HT-29 (cell line): ENCODE measurements at places on chromosomes 3 and 15. TPM values are rescaled to one million over a fixed set of nuclear protein-coding genes. Genes with fewer than 3 reads are reported as not detected.

Gene BUB1B
- total RNA-seq = 39.8 and 40.1 TPM in 2 replicates

DNA sequence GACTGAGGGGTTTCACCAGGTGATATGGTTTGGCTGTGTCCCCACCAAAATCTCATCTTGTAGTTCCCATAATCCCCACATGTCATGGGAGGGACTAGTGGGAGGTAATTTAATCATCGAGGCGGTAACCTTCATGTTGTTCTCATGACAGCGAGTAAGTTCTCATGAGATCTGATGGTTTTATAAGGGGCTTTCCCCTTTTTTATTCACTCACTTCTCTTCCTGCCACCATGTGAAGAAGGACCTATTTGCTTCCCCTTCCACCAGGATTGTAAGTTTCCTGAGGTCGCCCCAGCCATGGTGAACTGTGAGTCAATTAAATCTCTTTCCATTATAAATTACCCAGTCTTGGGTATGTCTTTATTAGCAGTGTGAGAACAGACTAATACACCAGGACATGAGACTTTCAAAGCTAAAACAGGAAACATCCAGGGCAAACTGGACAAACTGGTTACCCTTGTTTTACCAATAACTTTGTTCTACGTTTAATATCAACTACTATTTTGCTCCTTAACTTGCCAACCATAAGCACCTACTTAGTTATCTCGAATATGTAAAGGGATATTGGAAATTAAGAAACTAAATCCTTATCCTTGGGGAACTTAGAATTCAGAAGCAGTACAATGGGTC is 98.2 kb downstream of the MYH15 start:
- peak; percentile 97 for DNase-seq

DNA sequence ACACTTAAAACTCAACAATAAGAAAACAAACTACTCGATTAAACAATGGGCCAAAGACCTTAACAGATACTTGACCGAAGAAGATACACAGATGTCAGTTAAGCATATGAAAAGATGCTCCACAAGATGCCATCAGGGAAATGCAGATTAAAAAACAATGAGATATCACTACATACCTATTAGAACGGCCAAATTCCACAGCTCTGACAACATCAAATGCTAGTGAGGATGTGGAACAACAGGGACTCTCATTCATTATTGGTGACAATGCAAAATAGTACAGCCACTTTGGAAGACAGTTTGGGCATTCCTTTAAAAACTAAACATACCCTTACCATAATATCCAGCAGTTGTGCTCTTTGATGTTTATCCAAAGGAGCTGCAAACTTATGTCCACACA is 59.1 kb upstream of the UBE3A start:
- no peak for DNase-seq

GRCh38 chr3:194622621-194623340 is 10.4 kb downstream of the TMEM44 start:
- no peak for DNase-seq

Gene FEZF2
- not detected in 2 replicates for total RNA-seq

Gene SLC12A1
- total RNA-seq = not detected in 2 replicates

Gene CCR3
- not detected in 2 replicates for total RNA-seq

DNA sequence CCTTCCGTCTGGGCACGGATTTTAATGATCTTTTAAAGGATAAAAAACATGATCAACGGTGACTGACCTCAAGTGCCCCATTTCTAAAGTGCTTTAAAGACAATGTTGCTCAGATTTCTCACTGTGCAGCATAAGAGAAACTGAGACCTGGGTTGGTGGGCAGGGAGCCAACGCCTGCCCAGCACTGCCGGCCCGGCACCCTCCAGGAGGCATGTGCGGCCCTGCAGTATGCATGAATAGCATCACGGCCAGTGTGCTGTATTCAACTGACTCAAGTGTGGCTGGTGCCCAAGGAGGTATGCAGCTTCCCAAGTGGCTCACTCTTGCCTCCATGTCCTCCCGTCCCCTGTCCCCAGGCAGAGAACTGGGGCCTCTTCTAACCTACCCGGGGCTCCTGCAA is 30.3 kb downstream of the SEC61A1 start:
- no peak for DNase-seq

Gene SLC41A3
- total RNA-seq = 97.9 and 117 TPM in 2 replicates

Gene GP5
- total RNA-seq = 0.08 TPM in 1 of 2 replicates, not detected in the other

Gene ZPLD1
- total RNA-seq = not detected in 2 replicates

Gene AHSG
- not detected in 2 replicates for total RNA-seq

Gene GOLGA8T
- total RNA-seq = not detected in 2 replicates

DNA sequence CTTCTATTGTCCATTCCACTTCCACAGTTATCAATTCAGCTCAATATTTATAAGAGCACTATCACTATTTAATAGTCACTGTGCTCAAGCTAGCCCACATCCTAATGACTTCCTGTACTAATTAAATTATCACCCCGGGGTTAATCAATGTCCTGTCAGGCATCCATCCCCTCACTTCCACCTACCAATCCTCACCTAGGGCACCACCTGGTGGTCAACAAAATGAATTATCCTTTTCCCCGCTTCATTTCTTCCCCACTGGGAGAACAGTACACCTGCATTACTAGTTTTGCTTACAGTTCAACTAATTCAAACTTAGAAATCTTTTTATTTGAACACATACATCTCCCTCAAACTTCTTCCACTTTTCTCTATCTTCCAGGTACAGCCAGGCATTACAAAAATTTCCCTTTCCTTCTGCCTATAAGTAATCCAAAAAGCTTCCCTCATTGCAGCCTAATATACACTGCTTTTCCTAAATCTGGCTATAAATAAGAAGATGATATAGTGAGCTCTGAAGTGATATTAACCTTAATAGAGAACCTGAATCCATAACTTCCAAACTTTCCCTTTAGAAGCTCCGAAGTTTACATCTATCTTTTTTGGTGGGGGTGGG is 68.5 kb downstream of the TMCC1 start:
- peak; percentile 84 for DNase-seq

DNA sequence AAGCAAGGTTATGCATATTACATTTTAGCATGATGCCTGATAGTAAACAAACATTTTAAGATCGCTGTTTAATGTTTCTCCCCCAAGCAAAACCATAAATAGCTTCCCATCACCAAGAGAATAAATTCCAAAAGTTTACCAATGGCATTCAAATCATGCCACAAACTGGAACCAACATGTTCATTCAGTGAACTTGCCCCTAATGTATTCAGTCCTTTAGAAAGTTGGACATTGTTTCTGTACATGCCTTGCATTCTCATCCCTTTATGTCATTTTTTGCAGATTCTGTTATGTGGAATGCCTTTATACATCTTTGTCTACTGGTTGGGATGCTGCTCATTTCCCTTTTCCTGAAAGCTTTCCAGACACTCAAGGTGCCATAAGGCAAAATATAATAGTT is 105.5 kb downstream of the PYDC2 start:
- no peak for DNase-seq

DNA sequence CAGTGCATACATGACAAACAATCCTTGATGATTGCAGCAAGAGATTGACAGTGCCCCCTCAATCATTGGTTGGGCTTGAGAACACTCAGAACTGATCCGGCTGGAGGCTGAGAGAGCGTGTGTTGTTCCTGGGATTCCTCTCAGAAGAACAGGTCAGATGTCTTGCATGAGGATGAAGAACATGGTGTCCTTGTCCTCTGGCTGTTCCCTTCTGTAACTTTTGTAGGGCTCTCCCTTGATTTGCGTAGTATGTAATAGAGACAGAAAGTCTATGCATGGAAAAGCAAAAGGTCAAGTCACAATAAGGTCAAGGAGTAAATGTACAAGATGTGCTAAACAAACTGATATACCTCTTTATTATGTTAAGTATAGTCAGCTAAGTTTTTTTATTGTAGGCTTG is 8.2 kb downstream of the CHST2 start:
- no peak for DNase-seq

Gene GABRR3
- total RNA-seq = not detected in 2 replicates

DNA sequence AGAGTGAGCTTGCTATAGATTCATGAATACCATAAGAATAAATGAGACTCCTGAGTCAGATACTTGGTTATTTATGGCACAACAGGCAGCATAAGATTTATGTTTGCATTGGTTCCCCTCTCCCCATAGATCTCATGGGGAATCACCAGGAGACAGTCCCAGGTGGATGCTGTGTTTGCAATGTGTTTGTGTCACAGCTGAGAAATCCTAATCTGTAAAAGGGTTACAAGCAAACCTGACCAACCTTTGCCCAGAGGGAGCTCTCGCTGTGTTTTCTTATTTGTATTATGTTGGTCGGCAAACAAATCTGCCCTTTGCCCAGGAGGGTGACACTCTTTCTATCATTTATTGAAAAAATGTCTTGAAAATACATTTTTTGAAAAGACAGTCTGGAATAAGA is 236.2 kb downstream of the ZPLD1 start:
- DNase-seq = no peak

GRCh38 chr15:50911621-50912020 is 3.1 kb downstream of the AP4E1 start:
- DNase-seq = no peak

- DNase-seq = no peak
These were observed 145.6 kb downstream of the TCF12 start for GRCh38 chr15:57064033-57064432.

DNA sequence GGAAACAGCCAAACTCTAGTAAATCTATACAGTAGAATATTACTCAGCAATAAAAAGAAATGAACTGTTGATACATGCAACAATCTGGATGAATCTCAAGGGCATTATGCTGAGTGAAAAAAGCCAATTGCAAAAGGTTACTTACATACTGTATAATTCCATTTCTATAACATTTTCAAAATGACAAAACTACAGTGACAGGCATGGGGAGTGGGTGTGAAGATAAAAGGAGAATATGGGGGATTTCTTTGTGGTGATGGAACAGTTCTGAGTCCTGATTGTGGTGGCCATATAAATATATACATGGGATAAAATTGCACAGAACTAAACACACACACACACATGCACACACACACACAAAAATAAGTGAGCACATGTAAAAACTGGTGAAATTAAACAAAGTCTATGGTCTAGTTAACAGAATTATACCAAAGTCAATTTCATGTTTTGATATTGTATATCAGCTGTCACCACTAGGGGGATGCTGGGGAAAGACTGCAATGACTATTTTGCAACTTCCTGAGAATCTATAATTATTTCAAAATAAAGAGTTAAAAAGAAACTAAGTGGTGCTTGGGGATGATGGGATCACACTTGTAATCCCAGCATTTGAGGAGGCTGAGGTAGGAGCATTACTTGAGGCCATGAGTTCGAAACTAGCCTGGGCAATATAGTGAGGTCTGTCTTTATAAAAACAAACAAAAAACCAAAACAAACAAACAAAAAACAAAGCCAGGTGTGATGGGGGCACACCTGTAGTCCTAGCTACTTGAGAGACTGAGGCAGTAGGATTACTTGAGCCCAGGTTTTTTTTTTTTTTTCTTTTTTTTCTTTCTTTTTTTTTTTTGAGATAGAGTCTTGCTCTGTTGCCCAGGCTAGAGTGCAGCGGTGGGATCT is 66.0 kb downstream of the SPTSSB start:
- peak; percentile 45 for DNase-seq

- no peak for DNase-seq
These were observed 420.6 kb downstream of the TUSC7 start for GRCh38 chr3:117130222-117130621.

DNA sequence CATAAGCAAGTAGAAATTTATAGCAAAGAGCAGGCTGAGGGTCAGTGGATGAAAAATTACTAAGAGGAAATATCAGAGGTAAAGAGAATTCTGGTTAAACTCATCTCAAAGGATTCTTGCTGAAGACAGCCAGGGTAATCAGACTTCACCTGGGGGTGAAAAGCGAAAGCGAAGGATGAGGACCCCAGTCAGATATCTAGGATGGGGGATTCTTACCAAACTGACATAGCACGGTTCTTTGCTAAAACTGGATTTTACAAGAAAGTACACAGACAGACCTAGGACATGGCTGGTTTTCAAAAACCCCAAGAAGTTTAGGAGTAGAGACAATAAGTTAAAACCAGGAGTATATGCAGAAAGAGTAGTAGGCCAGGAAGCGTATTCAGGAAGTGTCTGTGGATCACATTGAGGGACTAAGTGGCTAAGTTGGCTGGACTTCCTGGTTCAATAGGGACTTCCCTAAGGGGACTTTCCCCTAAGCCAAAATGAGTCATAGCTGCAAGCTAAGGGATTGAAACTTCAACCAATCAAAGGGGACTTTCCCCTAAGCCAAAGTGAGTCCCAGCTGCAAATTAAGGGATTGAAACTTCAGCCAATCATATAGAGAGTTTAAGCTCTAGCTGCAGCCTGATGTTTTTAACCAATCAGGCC is 2.4 kb upstream of the CFAP91 start:
- DNase-seq = peak; percentile 30

DNA sequence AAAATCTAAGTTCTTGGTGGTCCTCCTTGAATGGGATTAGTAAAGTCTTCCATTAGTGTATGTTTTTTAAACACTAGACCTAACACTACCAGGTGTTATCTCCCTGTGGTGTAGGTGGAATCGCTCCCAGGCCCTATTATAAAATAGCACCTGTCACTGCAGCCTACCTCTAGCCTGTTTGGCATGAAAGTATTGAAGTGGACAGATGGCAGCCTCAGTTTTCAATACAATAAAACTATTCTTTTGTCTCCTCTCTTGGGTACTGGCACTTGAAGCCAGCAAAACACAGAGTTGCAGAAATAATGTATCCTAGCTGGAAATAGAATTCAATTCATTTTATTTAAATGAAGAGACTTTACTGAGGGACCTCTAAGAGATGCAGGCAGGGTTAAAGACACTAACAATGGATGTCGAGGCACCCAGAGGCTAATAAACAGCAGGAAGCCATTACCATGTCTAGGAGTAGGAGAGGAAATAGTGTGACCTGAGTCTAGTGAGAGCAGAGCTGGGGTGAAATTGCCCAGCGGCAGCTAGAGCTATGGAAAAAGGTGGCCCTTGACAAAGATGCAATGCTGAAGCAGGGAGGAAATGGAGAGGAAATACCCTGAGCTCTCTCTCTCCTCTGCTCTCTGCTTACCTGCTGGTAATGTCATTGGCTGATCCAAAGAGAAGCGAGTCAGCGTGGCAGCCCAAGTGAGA is 49.1 kb upstream of the TMEM158 start:
- DNase-seq = no peak

GRCh38 chr3:36992806-36993325 is at the start of gene EPM2AIP1:
Gene EPM2AIP1 (minus strand): TSS chr3:36993131. CDS start chr3:36993077, 54 bp downstream.
- DNase-seq = no peak

Gene RHOV
- 30.4 and 33.5 TPM in 2 replicates for total RNA-seq

GRCh38 chr15:98927022-98927421 is 80.6 kb downstream of the PGPEP1L start:
- no peak for DNase-seq

DNA sequence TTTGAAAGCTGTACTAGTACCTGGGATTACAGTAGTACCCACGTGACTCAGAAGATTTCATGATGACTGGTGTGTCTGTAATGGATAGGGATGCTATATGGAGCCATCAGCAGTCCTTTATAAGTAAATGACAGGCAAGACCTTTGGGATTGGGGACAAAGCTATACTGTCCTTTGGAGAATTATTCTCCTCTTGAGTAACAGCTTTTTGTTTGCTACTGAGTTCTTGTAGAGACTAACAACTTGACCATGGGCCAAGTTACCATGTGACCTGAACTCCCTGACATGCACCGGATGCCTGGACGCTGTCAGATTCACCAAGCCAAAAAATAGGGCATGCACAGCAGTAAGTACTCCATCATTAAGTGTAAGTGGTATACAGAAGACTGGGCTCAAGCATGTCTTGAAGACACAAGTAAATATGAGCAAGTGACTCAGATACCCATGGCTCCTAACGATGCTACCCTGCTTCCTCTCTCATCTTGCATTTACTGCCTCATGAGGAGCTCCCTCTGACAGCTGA is 12.9 kb downstream of the SEC11A start:
- no peak for DNase-seq

Gene IGSF11
- total RNA-seq = not detected in 2 replicates
